Fibroblast of the aortic adventitia (primary cell): ENCODE measurements at places on chromosomes 1 and 21. TPM values are rescaled to one million over a fixed set of nuclear protein-coding genes. Genes with fewer than 3 reads are reported as not detected.

The CBS gene
- 63.3 and 87.1 TPM in 2 replicates for total RNA-seq

The LMX1A gene
- total RNA-seq: not detected in 2 replicates

The RIMS3 gene
- 0.36 and 0.57 TPM in 2 replicates for total RNA-seq

The C1orf56 gene
- total RNA-seq: 0.82 and 3.3 TPM in 2 replicates

The ETNK2 gene
- total RNA-seq: 2.6 and 6.4 TPM in 2 replicates

The CTTNBP2NL gene
- total RNA-seq: 24.4 and 27.0 TPM in 2 replicates

The MSH4 gene
- 0.09 and 0.16 TPM in 2 replicates for total RNA-seq
